Tibial artery (tissue), 4 donors: ENCODE measurements at places on chromosomes 1 and 21.

- no peak for DNase-seq
These were observed 62.3 kb upstream of the AKT3 start for GRCh38 chr1:243912347-243912746.

- DNase-seq, result peak; percentile 77
These were observed 1.0 kb downstream of the PRDX6 start for GRCh38 chr1:173478094-173478674.

- DNase-seq, result peak; percentile 75
These were observed 115.9 kb downstream of the HIVEP3 start for GRCh38 chr1:41802532-41803501.

- no peak for DNase-seq
These were observed 28.5 kb upstream of the KCNE2 start for GRCh38 chr21:34335316-34335715.

- DNase-seq, result no peak
These were observed 126.5 kb upstream of the RUNX3 start for GRCh38 chr1:25056536-25056935.

- no peak for DNase-seq
These were observed 10.9 kb downstream of the MORC3 start for GRCh38 chr21:36330904-36331303.

GRCh38 chr1:108583757-108584427 is 24.0 kb downstream of the EEIG2 start:
- no peak for DNase-seq

DNA sequence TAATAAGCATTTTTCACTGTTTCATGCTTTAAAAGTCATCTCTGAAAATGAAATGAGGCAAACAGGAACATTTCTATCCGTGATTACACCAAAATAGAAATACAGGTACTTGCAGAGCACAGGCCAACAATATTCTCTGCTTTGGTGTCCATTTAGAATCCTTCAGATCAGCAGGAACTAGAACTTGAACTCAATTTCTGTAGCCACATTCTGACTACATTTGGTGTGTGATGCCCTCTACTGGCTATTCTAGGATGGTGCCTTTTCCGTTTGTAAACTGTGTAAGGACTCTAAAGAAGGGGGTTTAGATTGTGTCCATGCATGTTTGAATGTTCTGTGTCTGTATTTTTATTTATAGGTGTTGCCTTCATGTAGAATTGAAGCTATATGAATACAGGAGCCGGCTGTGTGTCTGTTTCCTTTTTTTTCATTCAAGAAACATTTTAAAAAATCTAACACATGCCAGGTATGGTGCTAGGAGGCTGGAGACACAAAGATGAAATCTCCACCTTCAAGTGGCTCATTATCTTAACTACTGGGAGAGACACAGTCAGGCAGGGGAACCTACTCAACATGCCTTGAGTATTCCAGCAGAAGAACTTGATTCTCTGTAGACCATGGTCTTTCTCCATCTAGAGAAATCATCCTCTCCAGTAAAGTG is 7.6 kb upstream of the ZNF326 start:
- peak; percentile 48 for DNase-seq

DNA sequence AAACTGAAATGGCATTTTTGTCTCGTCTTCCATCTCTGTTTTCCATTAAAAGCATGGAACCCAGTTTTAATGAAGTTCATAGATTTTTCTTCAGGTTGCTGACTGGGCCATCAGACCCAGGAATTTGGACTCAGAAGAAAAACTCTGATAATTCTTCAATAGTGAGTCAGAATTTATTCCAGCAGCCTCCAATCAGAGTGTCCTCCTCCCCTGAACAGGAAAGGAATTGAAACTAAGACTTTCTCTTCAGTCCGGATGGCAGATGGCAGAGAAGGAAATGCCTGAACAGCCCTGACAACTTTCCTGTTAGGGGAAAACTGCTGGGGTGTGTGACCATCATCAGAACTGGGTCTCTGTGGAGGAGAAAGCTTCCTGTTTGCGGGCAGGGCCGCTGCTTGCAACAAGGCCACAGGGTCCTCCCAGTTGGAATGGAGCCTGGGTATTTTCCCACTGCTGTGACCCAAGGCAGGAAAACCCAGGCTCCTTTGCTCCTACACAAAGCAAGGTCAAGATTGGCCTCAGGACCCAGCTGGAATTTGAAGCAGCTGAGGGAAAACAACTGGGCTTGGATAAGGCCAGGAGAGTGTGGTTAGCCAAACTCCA is 20.7 kb downstream of the CD34 start:
- peak; percentile 84 for DNase-seq

DNA sequence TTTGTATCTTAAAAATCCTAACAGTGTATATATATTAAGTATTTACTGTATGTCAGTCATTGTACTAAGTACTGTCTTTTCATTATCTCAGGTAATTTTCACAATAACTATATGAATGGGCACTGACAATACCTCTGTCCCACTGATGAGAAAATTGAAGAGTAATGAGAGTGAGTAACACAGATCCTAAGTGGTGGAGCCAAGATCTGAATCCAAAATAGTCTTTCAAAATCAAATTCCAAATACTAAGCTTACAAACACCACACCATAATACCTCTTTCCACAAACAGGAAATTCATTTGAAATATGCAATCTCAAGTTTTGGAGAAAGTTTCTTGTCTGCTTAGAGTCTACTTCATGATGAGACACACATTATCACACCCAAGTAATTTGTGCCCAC is 105.9 kb upstream of the EDEM3 start:
- no peak for DNase-seq

- no peak for DNase-seq
These were observed 2.7 kb upstream of the PRXL2B start for GRCh38 chr1:2583871-2584351.

GRCh38 chr1:115210302-115210711 is 121.0 kb upstream of the TSPAN2 start:
- no peak for DNase-seq

DNA sequence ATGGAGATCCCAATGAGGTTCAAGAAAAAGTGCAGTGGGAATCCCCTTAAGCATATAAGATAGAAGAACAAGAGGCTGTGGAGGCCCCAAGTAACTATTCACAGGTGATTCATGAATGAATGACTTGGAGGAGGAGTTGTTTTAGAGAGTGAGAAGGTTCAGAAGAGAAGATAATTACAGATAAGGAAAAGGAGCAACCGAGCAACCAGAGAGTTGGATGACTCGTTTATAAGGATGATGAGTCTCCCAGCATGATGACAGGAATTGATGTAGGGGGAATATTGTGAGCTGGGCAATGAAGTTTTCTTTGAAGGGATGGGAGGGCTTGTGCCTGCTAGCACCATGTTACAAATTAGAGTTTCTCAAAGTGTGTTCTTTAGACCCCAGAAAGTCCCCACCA is 9.8 kb downstream of the C8A start:
- no peak for DNase-seq

DNA sequence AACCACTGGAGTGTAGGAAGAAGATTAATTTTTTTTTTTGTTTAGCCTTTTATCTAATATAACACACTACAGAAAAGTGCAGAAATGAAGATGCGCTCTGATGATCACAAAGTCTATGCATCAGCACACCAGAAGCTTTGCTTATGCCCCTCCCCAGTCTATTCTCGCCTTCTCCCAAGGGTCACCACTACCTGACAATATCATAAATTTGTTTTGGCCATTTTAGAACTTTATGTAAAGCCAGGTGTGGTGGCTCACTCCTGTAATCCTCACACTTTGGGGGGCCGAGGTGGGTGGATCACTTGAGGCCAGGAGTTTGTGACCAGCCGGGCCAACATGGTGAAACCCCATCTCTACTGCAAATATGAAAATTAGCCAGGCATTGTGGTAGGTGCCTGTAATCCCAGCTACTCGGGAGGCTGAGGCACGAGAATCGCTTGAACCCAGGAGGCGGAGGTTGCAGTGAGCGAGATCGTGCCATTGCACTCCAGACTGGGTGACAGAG is 231.3 kb downstream of the FOXD2 start:
- DNase-seq, result peak; percentile 2

- no peak for DNase-seq
These were observed 4.4 kb upstream of the ELF3 start for GRCh38 chr1:202005958-202006357.

DNA sequence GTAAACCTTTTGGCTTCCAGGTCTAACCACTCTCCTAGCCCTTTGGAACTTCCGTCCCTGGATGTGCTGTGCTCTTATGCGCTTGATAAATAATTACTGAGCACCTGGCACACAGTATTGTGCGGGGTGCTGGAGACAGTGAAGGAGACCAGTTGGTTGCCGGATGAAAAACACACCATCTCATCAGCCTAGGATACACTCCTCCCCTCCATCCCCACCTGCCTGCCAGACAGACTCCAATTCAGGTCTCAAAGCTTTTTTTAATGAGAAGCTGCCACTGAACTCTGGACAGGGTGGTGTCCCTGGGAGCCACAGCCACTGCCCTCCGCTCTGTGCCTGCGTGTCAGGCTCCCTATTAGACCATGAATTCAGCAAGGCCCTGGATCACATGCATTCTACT is 9.2 kb downstream of the GNB1 start:
- no peak for DNase-seq

DNA sequence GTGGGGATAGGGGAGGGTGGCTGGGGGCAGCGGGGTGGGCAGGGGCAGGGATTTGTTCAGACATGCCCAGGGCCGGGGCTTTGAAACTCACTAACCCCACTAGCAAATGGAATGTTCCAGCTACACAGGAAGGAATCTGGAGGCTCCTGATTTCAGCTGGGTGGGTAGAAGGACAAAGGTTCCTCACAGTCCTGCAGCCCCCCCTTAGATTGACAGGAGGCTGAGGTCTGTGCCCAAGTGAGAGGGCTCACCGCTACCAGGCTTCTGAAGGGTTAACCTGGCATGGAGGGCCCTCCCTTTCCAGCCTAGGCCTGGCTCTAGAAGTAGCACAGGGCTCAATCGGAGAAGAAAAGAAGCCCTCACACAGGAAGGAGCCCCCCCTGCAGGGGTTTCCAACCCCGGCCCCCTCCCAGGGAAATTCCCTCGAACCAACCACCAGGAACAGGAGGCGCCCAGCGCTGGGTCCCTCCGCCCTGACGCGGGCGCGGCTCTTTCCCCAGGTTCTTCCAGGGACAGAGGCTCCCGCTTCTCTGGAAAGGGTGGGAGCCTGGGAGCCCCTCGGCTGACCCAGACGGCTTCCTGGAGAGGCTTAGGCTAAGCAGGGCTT is 3.3 kb downstream of the EPHA2 start:
- DNase-seq, result no peak

- no peak for DNase-seq
These were observed 23.4 kb downstream of the TNR start for GRCh38 chr1:175720023-175720422.

- DNase-seq, result peak; percentile 92
These were observed 42.1 kb upstream of the SRP9 start for GRCh38 chr1:225735252-225736149.

GRCh38 chr1:91741301-91741700 is 144.7 kb downstream of the TGFBR3 start:
- no peak for DNase-seq

GRCh38 chr1:98688110-98688739 is 26.7 kb downstream of the SNX7 start:
- DNase-seq, result no peak

GRCh38 chr1:183522104-183522503 is 49.8 kb downstream of the SMG7 start:
- DNase-seq, result no peak

DNA sequence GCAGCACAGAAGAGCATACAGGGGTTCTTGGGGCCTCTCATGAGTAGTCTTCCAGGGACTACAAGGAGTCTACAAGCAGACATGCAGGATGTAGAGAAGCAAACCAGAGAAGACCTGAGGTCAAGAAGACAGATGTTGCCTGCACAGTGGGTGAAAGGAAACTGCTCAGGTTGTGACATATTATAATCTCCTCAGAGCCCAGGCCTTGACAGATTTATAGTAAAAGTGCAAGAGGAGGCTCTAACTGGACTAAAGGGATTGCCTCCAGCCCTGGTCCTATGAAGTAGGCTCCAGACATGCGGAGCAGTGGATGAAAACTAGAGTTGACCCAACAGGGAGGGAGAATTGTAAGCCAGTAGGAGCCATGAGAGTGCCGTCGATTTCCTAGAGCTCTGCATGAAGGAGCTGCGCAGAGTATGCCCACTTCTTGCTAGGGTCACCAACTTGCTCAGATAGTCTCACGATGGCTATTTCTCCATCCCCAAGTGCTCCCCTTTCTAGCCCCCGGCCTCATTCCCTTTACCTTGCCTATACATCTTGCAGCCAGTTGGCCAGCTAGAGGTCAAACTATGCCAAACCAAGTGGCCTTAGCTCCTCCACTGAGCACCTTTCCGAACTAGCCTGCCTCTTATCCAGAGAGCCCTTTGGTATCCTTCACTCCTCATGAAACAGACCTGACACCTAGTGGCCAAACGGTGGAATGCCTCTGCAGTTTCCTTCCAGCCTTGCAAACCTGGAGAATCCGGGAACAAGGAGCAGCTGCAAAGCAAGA is 36.2 kb upstream of the IPO9 start:
- peak; percentile 83 for DNase-seq

DNA sequence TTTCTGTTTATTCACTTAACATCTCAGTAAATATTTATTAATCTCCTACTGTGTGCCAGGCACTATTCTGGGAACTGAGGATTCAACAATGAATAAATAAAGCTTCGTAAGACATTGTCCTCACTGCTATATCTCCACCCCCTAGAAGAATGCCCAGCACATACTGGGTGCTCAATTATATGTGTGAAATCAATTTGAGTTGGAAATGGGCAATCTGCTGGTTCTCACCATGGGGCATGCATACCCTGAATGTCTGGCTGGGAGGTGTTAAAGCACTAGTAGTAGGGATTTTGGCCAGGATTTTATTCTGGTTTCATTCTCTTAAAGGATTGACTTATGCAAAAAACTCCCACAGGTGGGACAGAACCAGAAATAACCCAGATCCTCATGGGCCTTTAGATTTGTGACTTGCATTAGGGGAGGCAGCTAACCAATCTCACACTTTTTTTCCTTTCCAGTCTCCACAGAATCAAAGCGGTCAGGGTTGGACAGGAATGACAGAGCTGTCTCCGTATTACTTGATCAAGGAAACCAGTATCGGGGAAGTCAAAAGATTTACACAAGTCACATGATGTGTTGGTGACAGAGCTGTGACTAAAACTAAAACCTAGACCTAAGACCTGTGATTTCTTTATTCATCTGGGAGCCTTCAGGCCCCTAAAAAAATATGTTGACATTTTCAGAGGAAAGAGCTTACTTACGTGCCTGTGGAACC is 12.8 kb downstream of the GFI1 start:
- DNase-seq, result no peak
